ENCODE measurements at places on chromosomes 1 and 21.

DNA sequence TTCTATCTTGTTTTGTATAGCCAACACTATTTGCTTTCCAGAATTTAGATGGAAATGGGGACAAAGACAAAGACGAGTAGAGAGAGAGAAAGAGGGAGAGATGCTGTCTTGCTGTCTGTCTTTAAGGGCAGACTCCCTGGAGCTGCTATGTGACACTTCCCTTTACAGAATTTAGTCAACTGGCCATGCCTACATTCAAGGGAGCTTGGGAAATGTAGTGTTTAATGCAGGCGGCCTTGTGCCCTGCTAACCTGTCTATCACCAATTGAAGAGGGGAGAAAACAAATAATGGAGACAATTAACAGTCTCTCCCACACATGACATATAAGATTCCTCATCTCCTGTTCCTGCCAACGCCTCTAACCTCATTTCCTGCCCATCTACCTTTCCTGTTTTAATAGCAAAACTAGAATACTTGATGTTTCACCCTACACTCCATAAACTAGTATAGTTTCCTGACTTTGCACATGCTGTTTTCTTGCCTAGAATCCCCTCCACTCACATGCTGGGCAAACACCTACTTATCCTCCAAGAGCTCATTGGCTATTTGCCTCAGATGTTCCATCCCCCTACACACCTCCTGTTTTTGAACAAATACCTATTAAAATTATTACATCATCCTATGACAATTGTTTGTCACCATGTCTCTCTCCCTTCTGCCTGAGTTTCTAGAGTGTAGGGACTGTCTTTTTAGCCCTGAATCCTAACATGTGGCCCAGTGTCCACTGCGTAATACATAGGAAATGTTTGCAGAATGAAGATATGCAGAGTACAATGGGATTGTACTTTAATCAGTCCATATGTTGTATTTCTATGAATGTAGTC is 117.2 kb downstream of the SLC25A24 start:
- no peak for DNase-seq

DNA sequence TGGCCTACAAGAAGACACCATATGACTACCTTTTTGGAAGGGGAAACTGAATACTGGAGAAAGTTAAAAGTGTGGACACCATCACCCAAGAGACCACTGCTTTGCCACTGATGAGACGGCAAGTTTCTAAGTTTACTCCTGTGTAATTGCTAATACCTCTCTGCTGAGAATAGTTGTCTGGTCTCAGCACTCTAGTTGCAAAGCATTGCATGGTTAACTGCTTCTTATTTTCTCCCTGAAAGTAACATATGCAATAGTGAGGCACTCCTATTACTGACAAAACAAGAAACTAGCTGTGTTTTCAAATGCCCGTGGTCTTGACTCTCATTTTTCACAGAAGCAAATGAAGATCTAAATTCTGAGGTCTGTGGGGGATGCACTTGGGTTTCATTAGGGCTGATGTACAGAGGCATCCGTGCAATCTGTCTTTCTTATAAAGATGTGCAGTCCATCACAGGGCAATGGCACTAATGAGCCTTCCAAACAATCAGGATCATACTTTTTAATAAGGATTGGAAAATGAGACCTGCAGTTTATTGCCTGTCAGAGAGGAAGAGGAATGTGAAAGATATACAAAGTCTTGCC is 62.9 kb downstream of the IFI44 start:
- no peak for DNase-seq

- DNase-seq, result peak; percentile 95
These were observed at the start of gene MIB2 for GRCh38 chr1:1615256-1616044. Gene MIB2, plus strand, starts transcription at chr1:1615500. Its CDS starts 7,953 bp downstream, at chr1:1623453.

GRCh38 chr1:5709461-5709975 is 282.7 kb downstream of the NPHP4 start:
- no peak for DNase-seq

DNA sequence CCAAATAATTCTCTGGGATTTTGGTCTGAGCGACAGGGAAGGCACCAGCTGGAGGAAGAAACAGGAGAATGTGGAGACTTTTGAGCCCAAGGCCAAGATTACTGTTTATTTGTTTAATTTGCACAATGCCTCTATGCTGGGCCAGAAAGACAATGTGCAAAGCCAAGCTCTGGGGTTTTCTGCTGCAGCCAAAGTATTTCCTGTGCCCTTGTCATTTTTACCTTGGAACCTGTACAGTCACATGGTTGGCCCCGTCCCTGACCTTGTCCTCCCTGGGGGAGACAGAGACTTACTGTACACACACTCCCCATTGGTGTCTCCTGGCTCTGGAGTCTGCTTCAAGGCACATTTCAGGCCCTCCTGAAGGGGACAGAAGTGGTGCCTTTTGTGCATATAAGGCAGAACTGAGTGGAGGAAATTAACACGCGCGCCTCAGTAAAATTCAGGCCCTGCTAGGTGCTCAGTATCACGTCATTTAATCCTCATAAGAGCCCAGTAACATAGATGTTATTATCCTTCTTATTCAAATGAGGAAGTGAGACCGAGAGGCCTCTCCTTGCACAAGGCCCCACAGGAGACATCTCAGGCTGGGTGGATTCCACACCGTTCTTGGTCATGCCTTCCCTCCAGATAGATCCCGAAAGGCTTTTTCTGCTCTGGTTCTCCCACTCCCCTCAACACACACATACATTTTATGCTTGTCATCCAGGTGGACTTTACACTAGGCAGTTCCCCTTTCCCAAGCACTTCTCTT is 21.1 kb downstream of the C1orf115 start:
- DNase-seq, result no peak

GRCh38 chr21:43951911-43952703 is 60.0 kb upstream of the TRAPPC10 start:
- DNase-seq, result no peak

GRCh38 chr1:228828151-228828550 is 92.9 kb downstream of the RHOU start:
- DNase-seq, result no peak

GRCh38 chr1:58104960-58105359 is 441.6 kb downstream of the OMA1 start:
- DNase-seq, result no peak

DNA sequence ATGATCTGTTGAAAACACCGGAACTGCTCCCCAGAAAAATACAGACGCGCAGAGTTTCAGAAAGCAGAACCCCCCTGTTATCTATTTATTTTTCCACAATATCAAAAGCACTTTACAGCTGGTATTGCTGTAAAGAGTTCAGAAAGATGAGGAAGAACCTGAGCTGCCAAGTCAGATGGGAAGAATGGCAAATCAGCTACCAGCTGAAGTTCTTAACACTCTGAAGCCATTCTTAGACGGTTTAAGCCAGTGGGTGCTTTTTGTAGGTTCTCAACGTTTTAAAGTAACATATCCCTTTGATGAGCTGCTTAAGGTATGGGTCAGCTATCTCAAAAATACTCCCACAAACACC is 714 bp upstream of the AKIRIN1 start:
- no peak for DNase-seq

DNA sequence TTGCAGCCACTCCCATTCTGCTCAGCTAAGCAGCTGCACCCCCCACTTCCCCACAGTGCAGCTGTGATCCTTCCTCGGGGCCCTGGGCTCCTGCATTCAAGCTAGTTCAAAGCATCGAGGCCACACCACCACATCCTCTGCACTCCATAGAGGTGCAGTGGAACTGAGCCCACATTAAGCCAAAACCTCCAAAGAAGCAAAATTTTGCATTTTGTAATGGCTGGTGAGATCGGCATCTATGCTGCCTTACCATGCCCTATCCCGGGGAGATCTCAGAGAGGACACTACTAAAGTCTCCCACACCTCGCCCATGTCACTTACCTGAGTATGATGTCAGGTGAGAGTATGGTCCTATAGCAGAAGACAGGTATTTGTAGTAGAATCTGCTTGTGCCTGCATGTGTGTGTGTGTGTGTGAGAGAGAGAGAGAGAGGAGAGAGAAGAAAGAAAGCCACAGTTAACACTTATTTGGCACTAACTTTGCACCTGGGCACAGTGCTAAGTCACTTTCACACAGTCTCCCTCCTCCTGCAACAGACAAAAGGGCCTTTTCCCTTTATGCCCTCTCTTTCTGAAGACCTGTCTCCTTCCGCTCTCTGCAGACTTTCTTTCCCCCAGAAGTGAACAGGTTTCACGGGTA is 89.8 kb downstream of the KIF14 start:
- DNase-seq, result no peak

DNA sequence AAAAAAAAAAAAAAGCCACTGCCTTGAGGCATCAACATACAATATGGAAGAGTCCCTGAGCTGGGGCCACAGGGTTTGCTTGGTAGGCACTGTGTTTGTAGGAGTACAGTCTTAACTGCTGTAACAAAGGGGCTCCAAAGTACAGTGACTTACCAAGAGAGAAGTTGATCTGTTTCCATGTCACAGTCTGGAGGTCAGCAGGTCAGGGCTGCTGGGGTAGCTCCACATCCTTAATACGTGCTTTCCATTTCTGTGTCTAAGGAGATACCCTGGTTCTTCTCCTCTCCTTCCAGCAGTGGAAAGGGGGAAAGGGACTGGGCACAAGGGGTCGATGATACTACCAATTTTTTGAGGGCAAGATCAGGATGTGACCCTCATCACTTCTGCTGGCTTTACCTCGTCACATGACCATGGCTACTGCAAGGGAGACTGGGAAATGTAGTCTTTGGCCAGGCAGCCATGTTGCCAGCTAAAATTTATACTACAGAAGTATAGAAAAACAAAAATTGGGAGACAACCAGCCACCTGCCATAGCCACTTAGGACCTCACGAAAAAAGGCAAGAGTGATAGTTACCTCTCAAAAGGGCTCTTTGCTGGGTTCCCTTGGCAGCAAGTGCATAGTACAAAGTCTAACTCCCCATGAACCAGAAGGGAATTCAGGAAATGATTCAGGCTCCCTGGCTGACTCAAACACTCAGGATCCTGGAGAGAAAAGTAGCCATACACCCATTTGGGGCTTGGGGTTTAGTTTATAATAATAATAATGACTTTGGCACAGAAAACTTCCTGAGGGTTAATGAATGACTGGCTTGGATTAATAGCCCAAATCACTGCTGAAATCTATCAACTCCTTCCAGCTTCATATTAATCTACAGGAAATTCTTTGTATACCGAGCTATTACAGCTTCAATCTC is 52.7 kb upstream of the ATP5PO start:
- no peak for DNase-seq

- no peak for DNase-seq
These were observed 275.1 kb downstream of the PTPRU start for GRCh38 chr1:29511436-29511835.

GRCh38 chr21:45507888-45508508 is 34.2 kb downstream of the SLC19A1 start:
- peak; percentile 8 for DNase-seq

DNA sequence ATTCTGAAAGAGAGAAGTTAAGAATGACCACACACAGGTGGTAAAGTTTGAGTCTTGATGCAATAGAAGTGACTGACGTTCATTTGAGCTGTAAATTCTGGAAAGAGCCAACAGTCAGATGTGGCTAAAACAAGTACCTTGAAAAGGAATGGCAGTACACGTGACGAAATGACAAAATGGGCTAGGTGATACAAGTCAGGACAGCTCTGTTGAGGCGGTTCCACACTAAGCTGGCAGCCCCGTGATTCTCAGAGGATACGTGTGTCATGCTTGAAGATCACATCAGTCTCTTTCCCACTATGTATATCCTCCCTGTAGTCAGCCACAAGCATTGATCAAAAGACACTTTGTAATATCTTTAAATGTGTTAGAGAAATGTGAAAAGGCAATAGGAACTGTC is 881.3 kb upstream of the ADGRL2 start:
- DNase-seq, result no peak

GRCh38 chr1:228803421-228803820 is 68.1 kb downstream of the RHOU start:
- DNase-seq, result no peak

- peak; percentile 84 for DNase-seq
These were observed at the start of gene NBL1 for GRCh38 chr1:19643602-19644394. Gene NBL1, plus strand, starts transcription at chr1:19644311. Its CDS starts 10,720 bp downstream, at chr1:19655031.

DNA sequence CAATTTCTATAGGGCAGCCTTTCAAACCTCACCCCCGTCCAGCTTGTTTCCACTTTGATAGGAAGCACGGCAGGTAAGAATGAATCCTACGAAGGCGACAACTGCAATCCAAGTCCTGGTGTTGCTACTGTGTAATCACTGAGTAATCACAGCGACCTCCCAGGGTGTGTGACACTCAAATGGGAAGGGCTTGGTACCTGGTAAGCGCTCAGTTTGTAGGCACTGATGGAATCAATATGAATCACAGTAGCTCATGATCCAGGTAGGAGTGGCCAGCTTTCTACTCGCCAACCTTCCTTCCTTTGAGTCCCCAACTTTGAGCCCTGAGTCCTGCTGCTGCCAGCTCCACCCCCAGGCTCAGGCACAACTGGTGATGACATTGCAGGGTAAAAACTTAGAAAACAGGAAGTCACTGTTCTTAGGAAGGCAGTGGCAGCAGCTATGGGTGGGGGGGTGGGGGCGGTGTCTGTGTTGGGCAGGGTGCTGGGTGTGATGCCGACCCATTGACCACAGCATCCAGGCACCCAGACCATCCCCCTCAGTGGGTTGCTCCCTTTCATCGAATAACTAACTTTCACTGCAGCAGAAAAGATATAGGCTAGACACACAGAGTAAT is 70.7 kb downstream of the CD247 start:
- no peak for DNase-seq

GRCh38 chr1:116693759-116694480 is 26.4 kb upstream of the IGSF3 start:
- DNase-seq, result no peak

- no peak for DNase-seq
These were observed 550 bp upstream of the NFYC start for GRCh38 chr1:40690771-40691537.

DNA sequence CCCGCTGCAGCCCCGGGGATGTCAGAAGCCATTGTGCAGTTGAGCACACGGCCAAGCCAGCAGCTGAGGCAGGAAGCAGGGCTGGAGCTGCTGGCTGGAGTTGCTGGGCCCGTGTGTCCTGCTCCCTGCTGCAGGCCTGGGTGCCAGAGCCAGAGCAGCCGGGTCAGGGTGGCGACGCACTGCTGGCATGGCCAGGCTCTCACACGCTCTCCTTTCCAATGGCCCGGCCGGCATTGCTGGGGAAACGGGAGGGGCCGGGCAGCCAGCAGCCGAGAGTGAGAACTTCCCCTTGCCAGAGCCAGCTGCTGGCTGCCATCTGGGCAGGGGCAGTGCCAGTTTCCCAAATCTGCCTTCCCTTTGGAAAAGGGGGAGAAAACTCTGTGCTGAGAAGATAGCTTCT is 82.4 kb upstream of the PROX1 start:
- DNase-seq, result peak; percentile 51

GRCh38 chr1:15337656-15338402 is 71.9 kb upstream of the EFHD2 start:
- DNase-seq, result no peak

- no peak for DNase-seq
These were observed 48.6 kb upstream of the COL11A1 start for GRCh38 chr1:103156966-103157365.

GRCh38 chr1:197674286-197674685 is 101.0 kb downstream of the DENND1B start:
- DNase-seq, result no peak

GRCh38 chr1:59043796-59044195 is 253.1 kb upstream of the FGGY start:
- DNase-seq, result peak; percentile 75

DNA sequence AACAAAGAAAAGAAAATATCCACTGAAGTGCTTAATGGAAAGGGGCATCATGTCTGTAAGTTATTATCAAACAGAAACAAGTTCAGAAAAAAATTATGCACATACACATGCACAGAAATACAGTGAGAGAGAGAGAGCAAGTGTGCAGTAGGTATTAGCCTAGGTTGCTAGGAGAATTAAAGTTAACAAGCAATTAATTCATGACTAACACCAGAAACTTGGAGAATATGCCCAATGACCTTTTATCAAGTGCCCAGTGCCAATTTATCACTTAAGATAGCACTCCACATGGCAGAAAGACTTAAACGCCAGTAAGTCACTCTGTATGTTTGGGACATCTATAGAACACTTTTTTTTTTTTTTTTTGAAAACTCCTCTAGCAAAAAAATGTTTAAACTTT is 56.2 kb upstream of the SLC16A1 start:
- no peak for DNase-seq
